ENCODE measurements at places on chromosomes 2 and 18.

- DNase-seq, result no peak
These were observed 25.6 kb downstream of the ARHGAP28 start for GRCh38 chr18:6755107-6755506.

DNA sequence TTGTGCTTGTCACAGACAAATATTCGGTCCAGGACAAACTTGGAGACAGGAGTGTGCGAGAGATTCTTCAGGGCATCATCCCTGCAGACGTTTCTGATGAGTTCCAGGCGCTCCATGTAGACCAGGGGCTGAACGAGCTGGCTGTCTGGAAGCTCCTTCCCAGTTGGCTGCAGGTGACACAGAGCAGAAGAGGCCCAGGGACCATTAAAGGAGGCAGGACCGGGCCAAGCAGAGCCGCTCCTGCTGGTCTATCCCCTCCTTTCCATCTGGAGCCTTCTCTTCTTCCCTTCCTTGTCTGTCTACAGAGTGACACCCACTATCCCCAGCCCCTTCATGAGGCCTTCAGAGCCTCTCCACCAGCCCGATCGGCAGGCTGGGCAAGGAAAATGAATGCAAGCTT, 19.5 kb downstream of the CHST10 start:
- no peak for DNase-seq

GRCh38 chr2:117055499-117056375, 758.8 kb upstream of the DDX18 start:
- no peak for DNase-seq

- DNase-seq, result no peak
These were observed 12.9 kb downstream of the ID2 start for GRCh38 chr2:8694737-8695136.

GRCh38 chr2:137921105-137921880, 43.0 kb upstream of the HNMT start:
- no peak for DNase-seq

DNA sequence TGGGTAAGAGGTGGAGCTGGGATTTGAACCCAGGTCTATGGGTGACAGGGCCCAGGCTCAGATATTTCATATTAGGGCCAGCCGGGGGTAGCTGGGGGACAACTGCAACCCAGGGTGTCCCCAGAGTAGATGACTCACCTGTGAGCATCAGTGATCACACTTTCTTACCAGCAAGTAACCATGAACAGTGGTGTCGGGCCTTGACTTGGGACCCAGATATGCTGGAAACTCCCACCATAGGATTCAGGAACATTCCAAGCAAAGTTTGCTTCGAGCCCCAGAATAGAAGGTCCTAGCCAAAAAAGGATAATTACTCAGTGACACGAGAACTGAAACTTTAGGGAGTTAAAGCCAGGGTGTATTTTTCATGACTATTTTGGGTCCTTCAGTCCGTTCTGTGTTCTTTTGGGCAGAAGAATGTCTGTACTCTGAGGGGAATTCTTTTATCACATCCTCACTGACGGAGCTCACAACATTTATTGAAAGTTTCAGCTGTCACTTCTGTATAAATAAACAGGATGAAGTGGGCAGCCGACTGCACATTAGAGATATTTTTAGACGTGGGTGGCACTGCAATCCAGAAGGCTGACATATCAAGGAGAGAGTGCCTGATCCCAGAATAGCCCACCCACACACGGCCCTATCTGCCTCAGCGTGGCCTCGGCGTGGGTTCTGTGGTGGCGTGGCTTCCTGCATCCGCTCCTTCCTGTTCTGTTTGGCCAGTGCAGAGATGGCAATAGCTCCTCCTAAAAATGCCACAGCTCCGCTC, 45.6 kb downstream of the RAMP1 start:
- no peak for DNase-seq

DNA sequence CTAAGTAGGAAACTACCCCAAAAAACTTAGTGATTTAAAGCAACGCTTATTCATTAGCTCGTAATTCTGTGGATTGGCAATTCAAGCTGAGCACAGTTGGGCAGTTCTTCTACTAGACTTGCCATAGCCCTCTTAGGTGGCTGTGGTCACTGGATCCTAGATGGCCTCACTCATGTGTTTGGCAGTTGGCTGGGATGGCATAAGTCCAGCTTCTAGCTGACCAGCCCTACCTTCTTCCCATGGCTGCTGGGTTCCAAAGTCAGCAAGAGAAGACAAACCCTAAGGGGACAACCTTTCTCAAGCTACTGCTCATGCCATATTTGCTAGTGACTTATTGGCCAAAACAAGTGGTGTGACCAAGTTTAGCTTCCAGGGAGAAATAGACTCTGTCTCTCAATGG, 95.3 kb downstream of the COPS8 start:
- DNase-seq, result no peak

- no peak for DNase-seq
These were observed at the start of gene TACR1 for GRCh38 chr2:75199428-75200011. TACR1 (minus strand) TSS chr2:75199520; CDS start chr2:75198934, 586 bp downstream.

GRCh38 chr2:165044505-165045303, 89.4 kb upstream of the SLC38A11 start:
- DNase-seq, result no peak

GRCh38 chr18:66136039-66136438, 385.2 kb downstream of the CDH7 start:
- DNase-seq, result no peak
